GM20000 (cell line): ENCODE measurements at places on chromosomes 12 and 14.
A peak's percentile ranks its signal among the peaks of the same experiment; 100 is the strongest.

GRCh38 chr14:95337041-95337595 lies 17.4 kb upstream of the CLMN start:
- DNase-seq = no peak

- no peak for DNase-seq
Measured at GRCh38 chr12:8678661-8679111, 16.1 kb upstream of the MFAP5 start.

DNA sequence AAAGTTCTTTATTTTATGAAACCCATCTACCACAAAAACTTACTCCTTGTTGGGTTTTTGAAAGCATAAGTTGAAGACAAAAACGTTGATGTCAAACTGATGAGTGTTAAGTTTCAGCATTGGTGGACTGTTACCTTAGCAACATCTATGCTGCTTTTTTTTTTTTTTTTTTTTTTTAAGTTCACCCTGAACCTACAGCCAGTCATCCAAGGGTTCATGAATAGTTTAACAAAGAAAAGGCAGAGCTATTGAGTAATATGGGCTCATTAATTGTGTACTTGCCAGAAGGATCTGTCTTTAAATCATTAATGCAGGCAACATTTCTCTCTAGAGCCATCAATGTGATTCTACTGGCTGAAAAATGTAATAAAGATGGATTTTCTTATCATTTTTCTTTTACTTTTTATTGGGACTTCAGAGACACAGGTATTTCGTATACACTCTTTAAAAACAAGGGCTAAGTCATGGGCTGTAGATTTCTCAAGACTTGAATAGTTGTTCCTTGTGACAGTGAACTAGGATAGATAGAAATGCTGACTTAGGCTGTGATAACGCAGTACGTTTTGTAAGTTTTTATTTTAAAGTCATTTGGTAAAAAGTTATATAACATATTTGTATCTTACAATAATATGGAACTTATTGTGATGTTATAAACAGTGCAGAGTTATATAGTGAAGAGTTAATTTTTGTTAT lies at the start of gene PTPRQ:
Gene PTPRQ, plus strand, starts transcription at position 262 of the 693 bp plus-strand sequence. Its CDS starts 111 bp downstream, at position 373.
- no peak for DNase-seq

GRCh38 chr14:100780646-100781355 lies 45.1 kb upstream of the MEG3 start:
- DNase-seq = no peak

DNA sequence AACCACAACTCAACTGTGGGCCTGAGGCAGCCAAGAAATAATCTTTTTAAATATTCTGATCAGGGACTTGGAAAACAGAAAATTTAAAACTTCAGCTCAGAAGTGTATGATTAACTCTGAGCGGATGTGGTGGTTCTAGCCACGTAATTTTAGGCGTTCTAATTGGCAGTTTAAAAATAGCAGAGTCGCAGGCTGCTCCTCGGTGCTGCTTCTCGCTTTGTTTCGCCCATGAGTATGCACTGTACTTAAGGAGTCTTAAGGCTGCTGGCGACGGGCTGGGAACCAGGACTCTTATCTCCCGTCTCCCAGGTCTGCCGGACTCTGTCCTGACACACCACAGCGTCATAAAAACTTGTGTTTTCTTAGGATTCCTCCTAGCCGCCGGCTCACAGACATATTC lies 113.4 kb upstream of the PELI2 start:
- peak; percentile 38 for DNase-seq
